ENCODE measurements at places on chromosomes 7 and 10.

DNA sequence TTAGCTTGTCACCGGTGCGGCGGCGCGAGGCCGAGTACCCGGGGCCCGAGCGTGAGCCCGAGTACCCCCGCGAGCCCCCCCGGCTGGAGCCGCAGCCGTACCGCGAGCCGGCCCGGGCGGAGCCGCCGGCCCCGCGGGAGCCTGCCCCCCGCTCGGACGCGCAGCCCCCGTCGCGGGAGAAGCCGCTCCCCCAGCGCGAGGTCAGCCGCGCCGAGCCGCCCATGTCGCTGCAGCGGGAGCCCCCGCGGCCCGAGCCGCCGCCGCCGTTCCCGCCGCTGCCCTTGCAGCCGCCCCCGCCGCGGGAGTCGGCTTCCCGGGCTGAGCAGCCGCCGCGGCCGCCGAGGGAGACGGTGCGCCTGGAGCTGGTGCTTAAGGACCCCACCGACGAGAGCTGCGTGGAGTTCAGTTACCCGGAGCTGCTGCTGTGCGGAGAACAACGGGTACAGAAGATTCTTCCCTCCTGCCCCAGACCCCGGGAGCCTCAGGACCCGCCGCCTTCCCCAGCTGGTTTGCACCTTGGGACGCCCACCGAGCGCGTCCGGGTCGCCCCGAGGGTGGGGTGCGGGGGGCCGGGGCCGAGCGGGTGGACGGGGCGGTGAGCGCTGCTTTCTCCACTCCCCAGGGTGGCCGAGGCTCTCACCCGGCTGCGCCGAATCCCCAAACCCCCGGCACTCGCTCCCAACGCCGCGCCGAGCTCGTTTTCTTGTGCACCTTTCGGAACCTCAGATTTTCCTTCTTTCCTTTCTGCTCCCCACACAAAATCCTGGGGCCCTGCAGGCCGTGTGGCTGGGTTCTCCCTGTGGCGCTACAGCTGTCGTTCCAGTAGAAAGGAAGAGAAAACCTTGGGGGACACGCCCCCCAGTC lies 708 bp downstream of the UBN2 start:
- DNase-seq = peak; percentile 8

DNA sequence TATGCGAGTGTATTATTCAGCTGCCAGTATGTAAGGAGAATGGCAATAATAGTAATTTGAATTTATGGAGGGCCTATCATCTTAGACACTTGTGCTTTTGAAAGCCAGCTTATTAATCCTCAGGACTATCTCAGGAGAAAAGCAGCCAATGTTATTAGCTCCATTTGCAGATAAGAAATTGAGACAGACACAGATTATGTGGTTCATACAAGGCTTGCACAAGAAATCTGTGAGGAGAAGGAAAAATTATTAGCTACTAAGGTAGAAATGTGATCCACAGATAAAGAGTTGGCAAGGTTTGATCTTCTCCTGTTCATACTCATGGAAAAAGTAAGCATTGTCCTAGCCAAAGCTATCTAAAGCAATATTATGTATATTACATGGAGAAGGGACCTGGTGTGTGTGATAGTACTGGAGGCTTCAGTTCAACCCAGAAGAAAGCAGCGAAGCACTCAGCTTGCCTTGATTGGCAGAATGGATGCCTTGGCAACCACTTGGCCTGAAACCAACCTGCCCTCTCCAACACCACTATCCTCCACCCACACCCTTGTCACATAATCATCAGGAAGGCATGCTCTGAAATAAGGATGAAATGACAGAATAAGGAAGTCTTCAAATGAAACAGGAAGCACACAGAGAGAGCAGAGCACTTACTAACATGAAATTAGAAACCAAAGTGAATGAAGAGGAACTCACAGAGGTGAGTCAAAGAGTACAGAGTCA lies 18.0 kb downstream of the MACC1 start:
- DNase-seq = no peak

DNA sequence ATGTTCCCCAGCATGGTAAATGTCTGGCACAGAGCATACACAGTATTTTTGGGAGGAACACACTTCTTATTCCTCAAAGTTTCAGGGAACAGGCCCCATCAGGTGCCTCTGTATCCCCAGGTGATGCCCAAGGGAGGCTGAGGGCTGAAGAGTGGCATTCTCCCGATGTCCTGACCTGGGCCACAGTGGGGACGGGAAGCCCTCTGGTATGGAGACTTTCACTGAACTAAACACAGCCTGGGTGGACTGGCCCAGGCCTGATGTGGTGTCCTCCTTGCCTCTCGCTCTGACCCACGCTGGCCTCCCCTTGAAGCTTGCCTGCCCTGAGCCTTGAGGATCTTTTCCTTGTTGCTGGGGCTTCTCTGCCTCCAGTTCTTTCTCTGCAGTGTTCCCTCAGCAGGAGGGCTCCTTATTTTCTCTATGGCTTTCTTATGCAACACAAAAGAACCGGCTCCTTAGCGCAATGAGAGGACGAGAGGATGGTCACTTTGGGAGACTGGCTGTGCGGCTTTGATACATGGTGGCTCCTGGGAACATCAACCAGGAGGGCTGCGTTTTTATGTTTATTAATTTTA lies 157.5 kb upstream of the TNS3 start:
- DNase-seq = no peak

GRCh38 chr7:126657599-126658358 lies 595.0 kb downstream of the GRM8 start:
- no peak for DNase-seq

- no peak for DNase-seq
Measured at GRCh38 chr7:8515640-8516185, 82.3 kb downstream of the NXPH1 start.

DNA sequence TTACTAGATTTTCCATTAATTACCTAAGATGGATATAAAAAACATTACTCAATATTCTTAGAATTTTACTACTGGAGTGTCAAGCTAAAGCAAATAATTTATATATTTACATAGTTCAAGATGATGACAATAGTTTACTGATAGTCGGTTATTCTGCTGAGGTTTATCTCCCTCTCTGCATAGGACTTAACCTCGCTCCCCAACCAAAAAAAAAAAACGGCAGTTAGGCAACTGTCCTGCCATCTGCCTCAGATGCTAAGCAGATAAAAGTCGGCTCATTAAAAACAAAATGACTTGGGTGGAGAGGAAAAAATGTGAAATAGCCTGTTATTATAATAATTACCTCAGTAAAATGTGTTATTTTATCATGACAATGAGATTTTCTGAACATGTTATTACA lies 14.0 kb upstream of the ITGB8 start:
- no peak for DNase-seq

DNA sequence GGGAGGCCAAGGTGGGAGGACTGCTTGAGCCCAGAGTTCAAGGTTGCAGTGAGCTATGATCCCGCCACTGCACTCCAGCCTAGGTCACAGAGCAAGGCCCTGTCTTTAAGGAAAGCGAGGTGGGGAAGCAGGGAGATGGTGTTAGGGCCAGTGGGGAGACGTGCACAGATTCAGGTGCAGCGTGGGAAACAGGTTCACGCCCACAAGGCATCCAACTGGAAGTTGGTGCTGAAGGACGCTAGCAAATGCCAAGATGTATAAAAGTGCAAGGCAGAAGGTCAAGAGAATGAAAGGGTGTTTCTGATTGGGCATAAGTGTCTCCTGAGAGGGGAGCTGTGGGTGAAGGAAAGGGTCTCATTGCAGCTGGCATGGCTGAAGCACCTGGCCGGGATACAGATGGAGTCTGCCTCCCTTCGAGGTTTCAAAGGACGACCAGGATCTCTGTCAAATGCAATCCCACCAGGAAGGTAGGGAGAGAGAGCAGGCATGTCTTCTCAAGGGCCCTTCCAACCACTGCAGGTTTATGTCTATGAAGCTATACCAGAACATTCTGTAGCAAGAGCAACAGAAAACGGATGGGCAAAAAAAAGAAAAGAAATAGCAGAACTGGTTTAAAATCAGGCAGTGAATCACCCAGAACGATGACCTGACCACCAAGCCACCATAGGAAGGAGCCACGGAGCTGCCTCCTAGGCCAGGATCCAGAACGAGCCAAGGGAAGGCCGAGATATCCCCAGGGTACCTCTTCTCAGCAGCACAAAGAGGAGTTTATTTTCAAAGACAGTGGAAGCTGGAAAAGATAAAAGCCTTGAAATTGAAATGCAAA lies 43.2 kb downstream of the GSDME start:
- DNase-seq = no peak

GRCh38 chr7:134931487-134931886 lies 54.8 kb upstream of the AGBL3 start:
- DNase-seq = no peak

DNA sequence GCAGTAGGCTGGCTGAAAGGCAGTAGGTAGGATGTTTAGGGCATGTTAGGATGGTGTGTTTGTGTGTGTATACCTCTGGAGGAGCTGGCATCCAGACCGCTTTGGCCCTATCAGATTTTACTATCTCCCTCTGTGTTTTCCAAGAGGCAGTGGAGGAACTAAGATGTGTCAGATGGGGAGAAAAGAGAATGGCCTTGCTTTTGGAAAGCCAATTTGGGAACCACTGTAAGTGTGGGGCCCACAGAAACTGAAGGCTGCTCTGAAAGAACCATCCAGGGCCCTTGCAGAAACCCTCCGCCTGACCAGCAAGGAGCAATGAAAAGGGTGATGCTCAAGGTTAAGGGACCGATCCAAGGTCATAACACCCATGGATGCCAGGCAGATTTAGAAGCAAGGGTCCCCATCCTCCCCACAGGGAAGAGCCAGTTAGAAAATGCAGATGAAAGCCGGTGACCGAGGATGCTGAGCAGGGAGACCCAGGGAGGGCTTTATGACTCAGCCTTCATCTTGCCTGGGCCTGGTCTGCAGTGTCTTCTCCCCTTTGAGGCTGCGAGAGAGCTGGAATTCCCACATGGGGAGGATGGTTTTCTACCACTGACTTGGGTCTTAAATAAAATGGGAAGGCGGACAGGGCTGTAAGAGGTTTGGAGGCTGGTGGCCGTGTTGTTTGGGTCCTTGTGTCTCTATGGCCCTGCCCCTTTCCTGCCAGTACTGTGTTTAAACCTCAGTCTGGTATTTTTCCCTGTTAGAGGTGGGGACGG lies 275.8 kb downstream of the LRMDA start:
- no peak for DNase-seq

GRCh38 chr7:119802147-119802546 lies 470.8 kb upstream of the KCND2 start:
- no peak for DNase-seq

Data from stimulated activated CD4-positive, alpha-beta T cell treated with anti-CD3 and anti-CD28 coated beads, Interleukin-4, amount 100 ng/mL, for 24 hours (primary cell).